Activated naive CD4-positive, alpha-beta T cell (primary cell): ENCODE measurements at places on chromosomes 5 and 9.

GRCh38 chr9:120886490-120886967 is 9.5 kb upstream of the PHF19 start:
- DNase-seq: no peak

- no peak for DNase-seq
These were observed 34.0 kb upstream of the NCS1 start for GRCh38 chr9:130138171-130138653.

DNA sequence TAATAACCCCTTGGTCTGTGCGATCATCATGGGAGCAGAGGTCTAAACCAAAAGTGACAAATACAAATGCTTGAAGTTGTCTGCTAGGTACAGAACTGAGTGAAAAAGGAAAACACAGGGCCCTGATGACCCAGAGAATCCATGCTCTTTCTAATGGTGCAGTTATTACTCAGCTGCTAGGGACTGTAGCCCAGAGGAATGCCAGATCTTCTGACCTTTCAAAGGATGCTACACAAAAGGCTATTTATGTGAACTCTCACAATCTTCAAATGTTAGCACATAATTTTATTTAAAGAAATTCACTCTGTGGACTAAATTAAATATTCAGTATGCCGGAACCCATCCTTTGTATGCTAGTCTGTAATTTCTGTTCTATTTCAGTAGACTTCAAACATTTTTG is 79.9 kb downstream of the PRR16 start:
- no peak for DNase-seq

- no peak for DNase-seq
These were observed 821.6 kb downstream of the TLE1 start for GRCh38 chr9:80867731-80868130.

DNA sequence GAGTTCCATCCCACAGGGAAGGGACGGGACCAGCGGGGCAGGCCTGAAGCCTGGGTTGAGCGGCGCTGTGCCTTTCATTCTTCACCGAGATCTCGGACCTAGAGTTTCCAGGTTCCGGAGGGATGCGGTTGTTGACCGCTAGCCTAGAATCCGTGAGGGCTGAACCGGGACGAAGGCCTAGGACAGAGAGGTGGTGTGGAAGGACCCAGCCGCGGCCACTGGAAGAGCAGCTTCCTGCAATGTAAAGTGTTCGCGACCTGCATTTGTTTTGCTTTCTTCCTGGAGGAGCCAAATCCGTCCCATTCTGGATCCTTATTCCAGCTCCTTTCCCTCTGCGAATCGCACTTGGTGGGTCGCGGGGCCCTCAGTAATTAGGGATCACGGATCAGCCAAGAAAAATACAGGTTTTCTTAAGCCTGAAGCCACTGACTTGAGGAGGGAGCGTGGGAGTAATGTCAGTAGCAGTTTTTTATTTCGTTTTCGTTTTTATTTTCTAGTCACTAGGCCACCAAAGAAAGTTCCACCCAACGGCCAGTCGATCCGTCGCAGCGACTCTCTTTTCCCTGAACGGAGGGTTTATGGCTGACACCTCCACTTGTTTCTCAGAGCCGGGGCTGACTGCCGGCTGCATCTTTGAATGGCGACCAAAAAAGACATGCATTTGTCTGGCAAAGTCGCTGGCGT is 48.6 kb downstream of the ANXA2R start:
- no peak for DNase-seq

GRCh38 chr5:140344683-140345423 is 1.6 kb downstream of the HBEGF start:
- DNase-seq: no peak

GRCh38 chr5:83516377-83516776 is 44.8 kb downstream of the VCAN start:
- DNase-seq: no peak

- no peak for DNase-seq
These were observed 21.1 kb downstream of the RGMB start for GRCh38 chr5:98794414-98795080.

DNA sequence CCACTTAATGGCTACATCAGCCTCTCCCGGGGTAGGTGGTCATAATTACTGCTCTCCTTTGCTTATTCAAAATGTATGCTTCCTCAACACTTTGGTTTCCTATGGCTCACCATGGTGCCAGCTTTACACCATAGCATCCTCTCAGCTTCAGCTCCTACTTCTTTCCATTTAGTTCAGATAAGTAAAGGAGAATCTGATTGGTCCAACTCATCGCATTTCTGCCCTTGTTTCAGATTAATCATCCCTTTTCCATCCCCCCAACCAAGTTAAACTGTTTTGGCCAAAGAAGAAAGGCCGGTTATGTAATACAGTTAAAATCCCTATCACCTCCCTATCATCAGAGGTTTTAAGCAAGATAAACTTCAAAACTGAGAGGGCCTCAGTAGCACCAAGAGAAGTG is 130.5 kb downstream of the CETN3 start:
- DNase-seq: no peak

GRCh38 chr5:76475936-76476335 is 72.9 kb downstream of the IQGAP2 start:
- DNase-seq: no peak

- no peak for DNase-seq
These were observed 318.3 kb upstream of the GRAMD2B start for GRCh38 chr5:126104951-126105350.

GRCh38 chr5:17802256-17802655 is 168.0 kb downstream of the TAF11L14 start:
- no peak for DNase-seq

DNA sequence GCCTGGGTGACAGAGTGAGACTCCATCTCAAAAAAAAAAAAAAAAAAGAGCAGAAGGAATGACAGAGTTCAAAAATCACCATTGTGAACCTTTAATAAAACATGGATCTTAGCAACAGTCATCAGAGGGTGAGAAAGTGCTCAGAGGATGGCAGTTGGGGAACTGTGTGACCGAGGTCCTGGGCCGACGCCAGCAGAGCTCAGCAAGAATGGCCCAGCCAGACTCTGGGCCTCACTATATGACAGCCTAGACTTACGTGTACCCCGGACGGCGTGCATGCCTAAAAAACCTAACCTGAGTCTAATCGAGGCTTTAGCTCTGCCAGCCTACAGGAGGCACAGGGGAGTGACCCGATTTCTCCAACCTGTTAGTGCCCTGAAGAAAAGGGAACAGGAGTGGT is 64.3 kb downstream of the MVB12B start:
- DNase-seq: no peak

- DNase-seq: no peak
These were observed 3.8 kb upstream of the NDST1 start for GRCh38 chr5:150503977-150504620.

GRCh38 chr9:37732952-37733351 is 20.7 kb upstream of the TRMT10B start:
- DNase-seq: no peak

- no peak for DNase-seq
These were observed 1.5 kb upstream of the GPX3 start for GRCh38 chr5:151018846-151019245.

- no peak for DNase-seq
These were observed 182.0 kb upstream of the MOCS2 start for GRCh38 chr5:53291528-53291927.

DNA sequence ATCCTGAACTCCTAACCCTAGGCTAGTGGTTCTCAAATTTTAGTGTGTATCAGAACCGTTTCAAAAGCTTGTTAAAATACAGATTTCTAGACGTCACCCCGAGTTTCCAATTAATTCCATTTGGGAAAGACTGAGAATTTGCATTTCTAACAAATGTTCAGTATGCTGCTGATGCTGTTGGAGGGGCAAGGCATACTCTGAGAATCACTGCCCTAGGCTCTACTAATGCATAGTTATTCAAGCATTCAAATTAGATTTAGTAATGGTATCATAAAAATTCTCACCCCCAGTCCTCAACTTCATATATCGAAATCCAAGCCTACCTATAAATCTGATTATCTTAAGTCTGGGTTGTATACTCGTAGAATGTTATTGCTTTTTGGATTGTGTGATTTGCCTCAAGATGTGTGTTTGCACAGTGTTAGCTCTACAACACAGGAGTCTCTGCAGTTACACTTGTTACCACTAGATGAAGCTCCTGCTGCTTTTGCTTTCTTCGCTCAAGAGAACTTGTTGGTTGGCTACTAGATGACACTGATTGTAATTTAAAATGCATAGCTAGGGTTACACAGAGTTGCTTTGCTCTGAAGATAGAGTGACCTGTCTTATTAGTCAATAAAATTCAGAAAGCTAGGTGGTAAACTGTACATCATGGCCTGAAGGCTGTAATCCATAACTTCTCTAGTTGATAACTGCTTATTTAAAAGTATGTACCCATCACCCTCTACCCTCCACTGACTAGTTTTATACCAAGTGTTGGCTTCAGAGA is 7.5 kb upstream of the ERAP2 start:
- no peak for DNase-seq

DNA sequence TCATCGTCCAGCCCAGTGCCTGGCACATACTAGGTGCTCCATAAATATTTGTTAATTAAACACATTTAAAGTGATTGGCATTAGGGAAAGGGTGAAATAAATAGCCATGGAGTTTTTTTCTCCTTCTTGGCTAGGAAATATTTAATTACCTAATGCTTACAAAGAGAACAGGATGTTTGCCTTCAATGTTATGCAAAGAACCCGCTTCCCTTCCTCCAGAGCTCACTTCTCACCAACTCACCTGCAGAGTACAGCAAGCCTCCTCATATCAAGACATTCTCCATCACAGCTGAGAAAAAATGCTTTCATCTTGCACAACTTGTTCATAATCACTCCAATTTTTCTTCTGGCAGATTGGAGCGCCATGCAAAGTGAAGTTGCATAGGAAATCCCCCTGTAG is 161.7 kb upstream of the STK32A start:
- DNase-seq: no peak

DNA sequence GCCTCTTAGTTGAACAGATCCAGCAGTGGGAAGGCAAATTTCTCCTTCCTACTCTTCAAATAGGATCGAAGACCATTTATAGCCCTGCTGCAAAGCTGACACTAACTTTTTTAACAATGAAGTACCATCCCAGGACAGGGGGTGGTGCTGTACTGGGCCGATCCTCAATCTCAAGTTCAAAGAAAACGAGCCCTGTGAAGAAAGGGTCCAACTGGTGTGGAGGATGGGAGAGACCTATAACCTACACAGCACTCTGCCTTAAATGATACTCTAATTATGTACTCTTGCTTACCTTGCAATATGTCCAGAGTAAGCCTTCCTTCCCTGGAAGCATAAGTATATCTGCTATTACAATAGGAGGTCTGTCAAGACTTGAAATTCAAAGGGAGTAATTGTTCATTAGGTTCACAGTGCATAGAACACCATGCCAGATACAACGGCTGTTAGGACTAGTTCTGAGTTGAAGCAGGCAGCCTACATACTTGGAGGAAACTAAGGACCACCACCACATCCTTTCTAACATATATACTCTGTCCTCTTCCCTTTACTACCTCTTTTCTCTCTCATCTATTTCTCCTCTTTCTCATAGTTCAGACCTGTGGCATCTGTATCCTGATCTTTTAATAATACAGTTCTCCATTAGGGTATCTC is 6.2 kb downstream of the ETF1 start:
- DNase-seq: no peak

DNA sequence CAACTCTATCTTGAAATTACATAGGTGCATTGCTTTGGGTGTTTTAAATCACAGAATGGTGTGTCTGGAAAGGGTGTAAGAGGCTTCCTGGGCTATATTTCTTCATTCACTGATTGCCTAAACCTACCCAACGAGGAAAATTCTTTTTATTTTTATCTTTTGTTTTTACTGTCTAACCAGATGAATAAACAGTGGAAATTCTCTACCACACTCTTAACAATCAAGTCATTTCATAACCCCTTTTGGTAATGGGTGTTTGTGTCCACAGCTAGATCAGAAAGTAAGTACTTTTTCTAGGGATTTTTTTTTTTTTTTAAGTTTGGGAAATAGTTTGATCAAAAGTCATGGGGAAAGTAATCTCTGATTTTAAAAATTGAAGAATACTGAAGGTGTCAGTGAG is 27.6 kb upstream of the C5orf47 start:
- DNase-seq: no peak

GRCh38 chr5:115070737-115071136 is 99.0 kb downstream of the TRIM36 start:
- DNase-seq: no peak

- DNase-seq: no peak
These were observed 1.7 kb upstream of the SLIT3 start for GRCh38 chr5:169302491-169303118.

- DNase-seq: no peak
These were observed 104.3 kb downstream of the PHF2 start for GRCh38 chr9:93680443-93681268.

GRCh38 chr5:36646507-36647023 is 40.2 kb downstream of the SLC1A3 start:
- DNase-seq: no peak

DNA sequence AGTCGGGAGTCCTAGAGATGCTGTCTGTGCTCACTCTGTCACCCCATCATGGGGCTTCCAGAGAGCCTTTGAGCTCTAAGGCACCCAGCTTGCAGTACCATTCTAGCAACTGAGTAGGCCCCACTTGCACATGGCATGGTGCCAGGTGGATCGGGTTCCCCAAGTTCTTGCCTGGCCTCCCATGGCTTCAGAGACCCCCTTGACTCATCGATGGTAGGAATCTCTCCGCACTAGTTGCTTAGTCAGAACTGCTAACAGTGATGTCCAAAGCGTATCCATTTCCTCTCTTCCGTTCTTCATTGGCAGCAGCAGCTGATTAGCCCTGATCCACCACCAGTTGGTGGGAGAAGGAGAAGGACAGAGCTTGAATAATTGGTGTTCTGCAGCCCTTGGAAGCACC is 70.3 kb upstream of the RARS1 start:
- no peak for DNase-seq

DNA sequence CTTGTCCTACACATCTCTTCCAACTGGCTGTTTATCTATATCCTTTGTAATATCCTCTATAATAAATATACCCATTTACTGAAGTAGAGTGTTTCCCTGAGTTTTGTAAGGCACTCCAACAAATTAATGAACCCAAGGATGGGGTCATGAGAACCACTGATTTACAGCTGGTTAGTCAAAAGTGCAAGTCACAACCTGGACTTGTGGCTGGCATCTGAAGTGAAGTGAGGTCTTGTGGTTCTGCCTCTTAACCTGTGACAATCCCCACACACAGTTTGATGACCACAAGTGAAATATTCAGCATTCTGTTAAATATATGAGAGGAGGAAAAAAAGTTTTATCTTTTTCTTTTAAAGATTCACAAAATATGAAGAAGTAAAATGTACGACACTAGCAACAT is 126.1 kb downstream of the NR2F1-AS1 start:
- DNase-seq: no peak

GRCh38 chr5:120765189-120765588 is 301.1 kb downstream of the PRR16 start:
- DNase-seq: no peak

DNA sequence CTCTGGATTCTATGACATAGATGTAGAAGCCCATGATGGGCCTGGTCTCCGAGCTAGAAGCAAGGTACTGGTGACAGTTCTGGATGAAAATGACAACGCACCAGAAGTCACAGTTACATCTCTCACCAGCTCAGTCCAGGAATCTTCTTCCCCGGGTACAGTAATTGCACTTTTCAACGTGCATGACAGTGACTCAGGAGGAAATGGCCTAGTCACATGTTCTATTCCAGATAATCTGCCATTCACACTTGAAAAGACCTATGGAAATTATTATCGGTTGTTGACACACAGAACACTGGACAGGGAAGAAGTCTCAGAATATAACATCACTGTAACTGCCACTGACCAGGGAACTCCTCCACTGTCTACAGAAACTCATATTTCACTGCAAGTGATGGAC is 1.3 kb downstream of the PCDHGA4 start:
- no peak for DNase-seq
